ENCODE measurements at places on chromosomes 7 and 10.

DNA sequence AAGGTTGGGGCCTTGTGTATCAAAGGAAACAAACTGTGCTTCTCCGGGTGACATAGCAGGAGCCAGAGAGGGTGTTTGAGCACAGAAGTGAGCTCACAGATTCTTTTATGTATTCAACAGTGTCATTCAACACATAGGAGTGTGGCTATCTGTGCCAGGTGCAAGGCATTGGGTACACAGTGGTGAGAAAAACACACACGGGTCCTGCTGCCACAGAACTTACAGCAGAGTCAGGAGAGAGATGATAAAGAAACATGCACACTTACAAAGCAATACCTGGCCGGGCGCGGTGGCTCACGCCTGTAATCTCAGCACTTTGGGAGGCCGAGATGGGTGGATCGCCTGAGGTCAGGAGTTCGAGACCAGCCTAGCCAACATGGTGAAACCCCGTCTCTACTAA, 16.3 kb upstream of the ECHDC3 start:
- DNase-seq, result no peak

GRCh38 chr7:46468753-46469356, 547.8 kb upstream of the IGFBP3 start:
- DNase-seq, result peak; percentile 32

DNA sequence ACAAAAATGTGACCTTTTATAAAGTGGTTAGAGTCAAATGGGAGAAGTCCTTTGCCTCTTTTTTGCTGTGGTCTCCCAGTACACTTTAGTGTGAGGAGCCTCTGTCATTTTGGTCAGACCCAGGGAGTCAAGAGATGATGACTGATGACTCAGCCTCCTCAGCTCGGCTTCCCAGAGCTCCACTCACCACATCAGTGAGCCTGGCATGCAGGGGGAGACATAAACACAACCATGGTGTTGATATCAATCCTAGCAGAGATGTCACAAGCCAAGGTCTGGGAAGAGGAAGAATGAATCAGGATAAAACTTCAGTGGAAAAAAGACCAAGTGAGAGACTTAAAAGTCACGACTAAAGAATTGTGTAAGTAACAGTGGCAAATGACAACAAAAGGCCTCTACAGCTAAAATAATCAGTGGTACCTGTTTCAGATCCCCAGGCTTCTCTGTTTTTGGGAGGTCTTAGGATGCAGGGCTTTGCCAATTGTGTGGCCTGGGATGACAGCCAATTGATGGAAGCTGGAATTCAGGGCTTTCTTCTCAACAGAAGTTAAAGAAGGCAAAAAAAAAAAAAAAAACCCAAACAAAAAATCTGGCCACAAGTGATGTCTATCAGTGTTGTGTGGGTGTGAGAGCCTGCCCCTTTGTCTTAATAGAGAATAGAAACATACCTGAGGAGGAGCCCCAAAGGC, 50.2 kb downstream of the TFAM start:
- DNase-seq, result no peak

DNA sequence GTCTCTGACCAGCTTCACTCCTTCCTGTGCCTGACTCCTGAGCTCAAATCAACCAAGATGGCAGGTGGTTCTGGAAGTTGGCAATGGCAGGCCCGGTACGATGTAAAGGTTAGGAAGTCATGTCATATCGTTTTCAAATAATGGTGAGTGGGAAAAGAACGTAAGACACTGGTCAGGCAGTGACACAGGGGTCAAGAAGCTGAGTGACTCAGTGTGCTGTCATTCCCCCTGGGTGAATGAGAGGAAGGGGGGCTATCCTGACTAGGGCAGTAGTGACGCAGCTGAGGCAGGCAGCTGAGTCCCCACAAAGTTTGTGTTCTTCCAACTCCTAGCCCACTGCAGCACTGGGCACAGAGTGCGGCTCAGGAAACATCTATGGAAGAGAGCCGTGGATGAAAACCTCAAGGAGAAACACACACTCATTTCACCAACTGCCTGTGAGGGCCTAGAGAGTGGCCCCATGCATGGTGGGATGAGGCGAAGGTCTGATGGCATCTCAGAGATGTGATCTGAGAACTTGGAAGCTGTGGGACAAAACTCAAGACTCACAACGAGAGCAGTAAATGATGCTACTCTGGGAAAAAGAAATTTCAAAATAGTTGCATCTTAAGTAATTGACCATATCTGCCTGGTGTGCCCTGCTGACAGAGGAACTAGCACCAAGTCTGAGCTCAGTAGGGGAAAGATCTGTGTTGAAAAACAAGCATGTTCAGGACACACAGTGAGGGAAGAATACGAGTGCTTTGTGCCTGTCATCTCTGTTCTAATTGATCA, 23.2 kb downstream of the CREB3L2 start:
- DNase-seq, result peak; percentile 85

GRCh38 chr10:130340816-130341215, 204.6 kb downstream of the GLRX3 start:
- no peak for DNase-seq

GRCh38 chr7:128830231-128831177, at the start of gene FLNC:
FLNC (plus strand) TSS chr7:128830406; CDS start chr7:128830638, 232 bp downstream.
- DNase-seq, result peak; percentile 91

DNA sequence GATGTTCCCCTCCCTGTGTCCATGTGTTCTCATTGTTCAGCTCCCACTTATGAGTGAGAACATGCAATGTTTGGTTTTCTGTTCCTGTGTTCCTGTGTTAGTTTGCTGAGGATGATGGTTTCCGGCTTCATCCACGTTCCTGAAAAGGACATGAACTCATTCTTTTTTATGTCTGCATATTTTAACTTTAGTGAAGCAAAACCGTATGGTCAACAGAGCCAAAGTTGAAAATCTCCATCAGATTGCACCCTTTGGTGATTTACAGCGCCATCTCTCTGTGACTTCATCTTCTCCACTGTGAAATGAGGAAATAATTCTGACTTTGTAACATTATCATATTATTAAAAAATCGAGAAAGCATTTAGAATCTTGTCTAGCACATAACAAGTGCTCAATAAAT, 132.3 kb upstream of the PLXDC2 start:
- DNase-seq, result no peak

GRCh38 chr7:1727812-1728570, 57.9 kb downstream of the ELFN1 start:
- DNase-seq, result no peak

GRCh38 chr10:1526436-1527055, 210.8 kb downstream of the ADARB2 start:
- DNase-seq, result peak; percentile 44

- DNase-seq, result no peak
Measured at GRCh38 chr7:38545977-38546376, 85.2 kb downstream of the AMPH start.

- no peak for DNase-seq
Measured at GRCh38 chr10:69446650-69447151, 4.6 kb upstream of the TSPAN15 start.

Measured in K562 (cell line).